ENCODE measurements at places on chromosomes 3 and 15. TPM values are rescaled to one million over a fixed set of nuclear protein-coding genes. Genes with fewer than 3 reads are reported as not detected.

Gene SEMA5B
- 17.8 TPM for total RNA-seq

Gene SLC15A2
- total RNA-seq, result 29.5 TPM

Gene SPG11
- total RNA-seq, result 82.8 TPM

Gene LSG1
- 36.0 TPM for total RNA-seq

Gene AKAP13
- total RNA-seq, result 77.7 TPM

Gene A4GNT
- not detected for total RNA-seq

Gene VPS33B
- 12.9 TPM for total RNA-seq

Gene EPHA6
- total RNA-seq, result 83.7 TPM

Gene CGNL1
- 11.3 TPM for total RNA-seq

Gene CKMT1B
- total RNA-seq, result 17.1 TPM

Gene NPAP1
- total RNA-seq, result 0.69 TPM

Gene PROS1
- total RNA-seq, result 17.8 TPM

Gene ECE2
- 18.7 TPM for total RNA-seq

Gene CCR5
- not detected for total RNA-seq
